ENCODE measurements at places on chromosomes 4 and X.

GRCh38 chr4:76821641-76822040 lies 76.3 kb downstream of the SOWAHB start:
- no peak for DNase-seq

GRCh38 chr4:17494258-17495190 lies 17.4 kb downstream of the QDPR start:
- DNase-seq = no peak

DNA sequence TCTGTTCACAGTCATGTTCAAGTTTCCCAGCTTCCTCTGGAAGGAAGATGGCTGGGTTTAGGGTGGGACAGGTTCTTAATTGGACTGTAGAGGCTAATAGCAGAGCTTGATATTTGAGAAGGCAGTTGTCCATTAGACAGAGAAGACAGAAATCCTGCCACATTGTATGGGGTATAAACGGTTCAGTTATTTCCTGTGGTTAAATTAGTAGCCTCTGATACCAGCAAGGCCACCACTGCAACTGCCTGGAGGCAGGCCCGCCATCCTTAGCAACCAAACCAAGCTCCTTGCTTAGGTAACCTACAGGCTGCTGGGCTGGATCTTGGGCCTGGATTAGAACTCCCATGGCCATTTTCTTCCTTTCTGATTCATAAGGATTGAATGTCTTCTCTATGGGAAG lies 1367.0 kb downstream of the PCDH7 start:
- no peak for DNase-seq

DNA sequence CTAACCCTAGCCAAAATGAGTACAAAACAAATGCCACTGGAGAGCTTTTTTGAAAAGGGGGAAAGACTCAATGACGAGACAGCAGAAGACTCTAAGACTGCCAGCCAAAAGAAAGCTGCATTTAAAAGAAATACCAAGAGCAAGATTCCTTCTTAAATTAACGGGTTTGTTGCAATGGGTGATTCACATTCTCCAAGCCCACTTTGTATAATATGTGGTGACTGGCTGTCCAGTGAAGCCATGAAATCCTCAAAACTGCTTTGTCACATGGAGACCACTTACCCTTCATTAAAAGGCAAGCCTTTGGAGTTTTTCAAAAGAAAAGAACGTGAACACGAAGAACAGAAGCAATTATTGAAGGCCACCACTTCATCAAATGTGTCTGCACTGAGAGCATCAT lies 68.2 kb downstream of the MRPL1 start:
- DNase-seq = no peak

GRCh38 chrX:41946989-41947612 lies 23.7 kb upstream of the CASK start:
- no peak for DNase-seq

GRCh38 chrX:39967348-39967747 lies 130.4 kb downstream of the BCOR start:
- no peak for DNase-seq

GRCh38 chrX:71619193-71619592 lies 882 bp upstream of the CXCR3 start:
- no peak for DNase-seq

GRCh38 chr4:16809064-16809463 lies 89.4 kb downstream of the LDB2 start:
- no peak for DNase-seq

DNA sequence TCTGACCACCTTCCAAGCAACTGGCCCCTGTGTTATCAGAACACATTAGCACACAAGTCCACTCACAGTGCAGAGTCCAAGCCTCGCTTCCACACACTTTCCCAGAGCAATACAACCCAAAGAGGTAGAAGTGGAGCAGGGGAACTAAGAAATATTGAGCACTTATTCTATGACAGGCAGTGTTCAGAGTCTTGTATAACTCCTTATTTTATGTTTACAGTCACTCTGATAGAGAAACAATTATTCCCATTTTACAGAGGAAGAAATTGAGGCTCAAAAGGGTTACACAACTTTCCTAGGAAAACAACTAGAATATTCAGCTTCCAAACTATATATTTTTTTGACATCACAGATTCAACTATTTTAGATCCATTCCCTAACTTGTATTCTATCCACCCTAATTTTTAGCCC lies 18.3 kb upstream of the TMEM154 start:
- DNase-seq = no peak

DNA sequence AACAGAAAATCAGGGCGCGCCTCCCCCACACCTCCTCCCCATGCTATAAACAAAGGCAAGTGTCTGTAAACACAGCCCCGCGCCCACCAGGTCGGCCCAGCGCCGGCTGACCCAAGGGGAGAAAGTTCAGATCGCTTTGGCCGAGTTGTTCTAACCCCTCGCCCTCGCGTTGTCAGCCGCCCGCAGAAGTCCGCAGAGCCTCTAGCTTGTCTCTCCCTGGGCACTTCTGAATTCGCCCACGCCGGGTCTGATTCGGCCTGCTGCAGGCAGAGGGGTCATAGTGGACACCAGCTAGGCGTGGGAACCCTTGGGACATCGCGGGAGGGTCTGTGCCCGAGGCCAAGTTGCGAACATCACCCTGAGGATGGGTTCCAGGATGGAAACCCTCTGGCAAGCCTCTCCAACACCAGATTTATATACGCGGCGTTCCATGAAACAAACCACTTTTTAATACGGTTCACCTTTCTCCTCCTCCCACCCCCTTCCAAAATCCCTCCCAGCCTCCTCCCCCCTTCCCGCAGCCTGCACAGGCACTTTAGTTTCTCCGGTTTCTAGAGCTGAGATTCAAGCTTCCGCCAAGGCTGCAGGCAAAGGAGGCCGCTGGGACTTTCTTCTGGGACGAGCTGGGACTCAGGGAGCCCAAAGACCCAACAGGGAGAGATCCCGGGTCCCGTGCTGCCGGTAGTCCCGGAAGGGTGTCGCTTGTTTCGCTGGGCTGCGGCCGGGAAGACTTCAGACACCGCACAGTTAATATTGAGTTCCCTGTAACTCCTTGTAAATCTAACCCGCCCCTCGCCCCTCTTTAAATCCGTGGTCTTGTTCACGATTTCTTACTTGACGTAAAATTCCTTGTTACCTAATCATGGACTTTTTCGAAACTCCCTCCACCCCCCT lies 4.7 kb downstream of the HAND2 start:
- no peak for DNase-seq

DNA sequence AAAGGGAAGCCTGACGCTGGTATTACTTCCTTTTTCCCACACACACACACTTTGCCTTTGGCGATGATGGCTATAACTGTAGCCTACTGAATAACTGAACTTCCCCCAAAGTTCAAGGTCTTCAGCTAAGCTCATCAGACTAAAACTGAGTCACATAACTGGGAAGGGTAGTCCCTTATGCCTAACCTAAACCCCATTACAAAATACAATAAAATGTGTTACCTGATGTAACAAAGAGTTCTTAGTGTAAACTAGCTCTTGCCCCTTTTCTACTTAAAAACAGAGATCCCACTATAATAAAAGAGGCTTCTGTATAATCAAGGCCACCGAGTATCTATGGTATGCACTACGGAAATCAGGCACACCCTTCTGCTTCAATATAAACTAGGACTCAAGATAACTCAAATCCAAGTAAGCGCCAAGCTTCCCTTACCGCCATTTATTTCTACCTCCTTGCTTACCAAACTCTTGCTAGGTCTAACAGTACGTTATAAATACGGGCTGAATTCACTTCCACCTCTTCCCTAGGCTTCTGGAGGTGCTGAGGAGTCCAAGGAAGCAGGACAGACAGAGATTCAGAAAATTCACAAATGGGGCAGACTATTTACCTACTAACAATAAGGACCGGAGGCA lies 2.4 kb downstream of the OTUD4 start:
- DNase-seq = no peak

GRCh38 chrX:107465932-107466620 lies 16.6 kb downstream of the FRMPD3 start:
- no peak for DNase-seq

DNA sequence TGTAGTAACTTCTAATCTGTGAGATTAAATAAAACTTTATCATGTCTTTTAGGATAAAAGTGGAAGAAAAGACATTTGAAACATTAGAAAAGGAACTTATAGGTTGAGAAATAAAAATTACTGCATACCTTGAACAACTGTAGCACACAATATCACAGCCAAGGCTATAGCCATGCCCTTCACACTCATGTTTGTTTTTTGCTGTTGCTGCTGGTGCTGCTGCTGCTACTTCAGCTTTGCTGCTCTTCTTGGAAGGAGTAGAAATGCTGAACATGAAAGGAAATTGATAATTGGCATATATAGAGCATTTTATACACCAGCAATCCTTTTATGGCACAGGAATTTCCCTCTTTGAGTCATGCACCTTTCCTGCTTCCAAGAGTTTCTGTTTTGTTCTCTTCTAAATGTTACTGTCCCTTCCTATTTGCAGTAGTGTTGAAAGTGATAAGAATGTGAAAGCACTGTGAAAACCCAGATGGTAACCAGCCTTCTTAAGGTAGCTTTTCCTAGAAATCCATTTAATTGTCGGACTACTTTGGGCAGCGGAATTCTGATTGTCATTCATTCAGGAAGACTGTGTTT lies at the start of gene CXCL11:
CXCL11 (minus strand) TSS at position 272 of the 582 bp plus-strand sequence; CDS start at position 189, 83 bp downstream.
- no peak for DNase-seq

- DNase-seq = no peak
These were observed 580.5 kb upstream of the FAT1 start for GRCh38 chr4:187304133-187304532.

DNA sequence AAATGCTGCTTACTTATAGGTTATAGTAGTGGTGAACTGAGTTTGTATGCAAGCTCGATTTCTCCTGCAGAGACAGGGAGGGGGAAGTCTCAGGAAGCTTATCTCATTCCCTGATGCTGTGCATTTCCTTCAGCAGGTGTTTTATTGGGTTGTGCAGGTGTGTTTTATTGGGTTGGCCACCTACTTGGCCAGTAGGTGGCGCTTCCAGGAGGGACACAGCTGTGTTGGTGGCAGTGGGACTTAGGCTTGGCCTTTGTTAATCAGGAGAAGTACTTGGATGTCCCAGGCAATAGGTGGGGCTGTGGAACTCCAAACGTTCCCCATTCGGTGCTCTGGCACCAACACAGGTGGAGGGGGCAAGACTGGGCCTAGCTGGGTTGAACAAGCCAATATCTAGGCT lies 196.0 kb upstream of the DCAF8L1 start:
- no peak for DNase-seq

DNA sequence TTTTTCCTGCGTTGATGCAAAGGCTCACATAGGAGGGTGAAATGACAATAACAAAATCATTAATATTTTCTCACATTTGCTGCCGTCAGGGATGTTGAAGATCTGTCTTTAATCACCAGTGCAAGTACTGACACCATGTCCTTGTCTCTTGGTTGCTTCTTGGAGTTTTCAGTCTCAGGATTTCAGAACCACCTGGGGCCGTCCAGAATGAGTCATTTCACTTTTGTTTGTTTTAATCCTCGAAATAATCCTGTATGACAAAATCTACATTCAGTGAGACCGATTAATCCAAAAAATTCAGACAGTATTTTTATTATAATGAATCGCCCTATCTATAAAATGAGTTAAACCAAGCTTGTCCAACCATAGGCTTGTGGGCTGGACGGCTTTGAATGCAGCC lies 47.2 kb downstream of the NEIL3 start:
- DNase-seq = no peak

Data from activated B cell treated with CpG ODN at 0.5 μM for 24 hours (primary cell).